ENCODE measurements at places on chromosomes 5 and 9.

DNA sequence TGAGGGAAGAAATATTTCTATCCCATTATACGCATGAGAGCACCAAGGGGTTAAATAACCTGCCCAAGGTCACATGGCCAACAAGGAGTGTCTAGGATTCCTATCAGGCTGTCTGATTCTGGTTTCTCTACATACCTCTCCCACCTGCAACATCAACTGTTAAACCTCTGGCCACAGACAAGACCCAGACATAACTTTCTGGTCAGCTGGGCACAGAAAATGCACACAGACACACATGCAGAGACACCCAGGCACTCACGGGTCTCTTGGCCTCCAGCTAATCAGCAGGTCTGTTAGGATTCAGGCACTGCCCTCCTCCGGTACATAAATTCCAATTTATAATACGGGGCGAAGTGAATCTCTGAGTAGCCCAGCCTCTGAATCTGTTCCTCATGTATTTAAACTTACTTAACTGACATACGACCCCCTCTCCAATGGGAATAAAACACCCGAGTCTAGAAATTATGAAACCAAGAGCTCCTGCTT lies 1.5 kb downstream of the SEPTIN8 start:
- no peak for DNase-seq
- peaks cover 77% of the 10 kb centered on the region for H3K4me1 ChIP-seq
- H3K27me3 ChIP-seq, result no peaks in the 10 kb centered on the region
- no peaks in the 10 kb centered on the region for H3K36me3 ChIP-seq
- H3K4me3 ChIP-seq, result peak overlapping the region; percentile 82
- H3K27ac ChIP-seq, result peak overlapping the region; percentile 85

DNA sequence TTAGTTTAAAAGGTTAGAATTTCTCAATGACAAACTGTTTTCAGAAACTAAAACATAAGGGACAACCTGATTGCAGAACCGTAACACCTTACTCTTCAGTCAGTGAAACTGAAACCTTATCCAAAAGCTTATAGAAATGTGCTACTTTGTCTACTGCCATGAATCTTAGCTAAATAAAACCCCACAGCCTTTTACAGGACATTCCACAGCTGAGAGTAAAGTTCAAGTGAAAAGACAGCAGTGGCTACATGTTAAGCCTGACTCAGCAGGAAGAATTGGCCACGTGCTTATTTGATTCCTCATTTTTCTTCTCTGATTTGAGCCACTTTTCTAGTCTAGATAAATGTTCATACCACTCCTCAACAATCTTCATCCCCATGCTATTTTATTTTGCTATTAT lies 278.7 kb upstream of the ISL1 start:
- no peak for DNase-seq
- no peak overlapping the region for H3K4me3 ChIP-seq
- no peaks in the 10 kb centered on the region for H3K4me1 ChIP-seq
- H3K27ac ChIP-seq, result no peak overlapping the region
- no peaks in the 10 kb centered on the region for H3K36me3 ChIP-seq

GRCh38 chr9:93468763-93469456 lies 15.5 kb upstream of the FAM120AOS start:
- no peaks in the 10 kb centered on the region for H3K36me3 ChIP-seq
- no peak for DNase-seq
- H3K27me3 ChIP-seq, result no peaks in the 10 kb centered on the region
- peak overlapping the region; percentile 24 for H3K4me3 ChIP-seq

DNA sequence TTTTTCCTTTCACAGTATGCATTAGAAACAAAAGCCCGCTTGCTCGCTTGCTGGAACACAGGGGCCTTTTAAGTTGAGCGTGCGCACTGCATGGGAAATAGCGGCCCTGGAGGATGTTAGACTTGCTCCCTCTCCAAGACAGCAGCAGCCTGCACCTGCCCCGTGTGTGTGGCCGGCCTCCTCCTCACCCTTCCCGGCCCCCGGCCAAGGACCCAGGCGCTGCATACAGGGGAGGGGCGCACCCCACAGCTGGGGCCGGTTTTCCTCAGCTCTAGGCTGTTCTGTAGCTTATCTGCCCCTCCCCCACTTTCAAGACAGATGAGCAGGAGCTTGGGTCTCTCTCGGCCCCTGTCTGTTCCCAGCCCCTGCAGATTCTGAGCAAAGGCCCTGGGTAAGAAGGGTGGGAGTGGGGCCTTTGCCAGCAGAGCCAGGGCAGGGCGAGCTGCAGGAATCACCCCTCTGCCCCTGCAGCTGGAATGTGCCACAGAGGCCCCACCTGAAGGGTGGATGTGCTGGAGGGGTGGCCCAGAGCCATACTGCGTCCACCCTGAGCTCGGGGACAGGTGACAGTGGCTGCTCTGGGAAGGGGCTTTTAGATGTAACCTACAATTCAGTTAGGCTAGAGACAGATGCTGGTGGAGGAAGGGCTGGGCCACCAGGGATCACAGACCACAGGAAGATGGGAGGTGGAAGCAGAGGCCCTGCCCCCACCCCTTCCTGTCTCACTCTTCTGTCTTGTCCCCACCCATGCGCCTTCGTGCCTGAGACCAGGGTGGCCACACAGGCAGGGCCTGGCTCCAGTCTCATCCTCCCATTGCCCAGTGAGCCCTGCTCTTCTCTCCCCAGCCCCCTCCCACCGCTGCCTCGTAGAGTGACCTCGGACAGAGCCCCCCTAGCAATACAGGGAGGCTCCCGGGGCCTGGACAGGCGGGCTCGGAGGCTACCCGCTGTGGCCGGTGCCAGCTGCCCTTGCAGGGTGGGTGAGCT lies 132.4 kb downstream of the DAB2IP start:
- H3K4me3 ChIP-seq, result no peak overlapping the region
- DNase-seq, result no peak
- H3K27ac ChIP-seq, result no peak overlapping the region
- H3K27me3 ChIP-seq, result no peaks in the 10 kb centered on the region
- peaks cover 44% of the 10 kb centered on the region for H3K36me3 ChIP-seq
- no peaks in the 10 kb centered on the region for H3K4me1 ChIP-seq

DNA sequence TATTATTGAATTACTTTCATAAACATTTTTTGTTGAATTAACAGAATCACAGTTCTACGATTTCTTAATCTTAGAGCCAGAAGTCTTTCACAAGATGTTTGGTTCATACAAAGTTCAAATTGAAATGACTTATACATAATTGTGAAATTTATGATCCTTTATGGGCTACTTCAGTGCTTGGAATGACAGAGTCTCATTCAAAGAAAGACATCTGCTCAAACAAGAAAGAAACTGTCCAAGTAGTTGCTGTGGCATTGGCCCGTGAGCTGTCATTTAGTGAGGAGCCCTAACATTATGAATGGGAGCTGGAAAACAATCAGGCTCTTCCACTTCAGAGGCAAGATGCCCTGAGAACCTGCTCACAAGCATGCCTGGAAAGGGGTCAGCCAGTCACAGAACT lies 63.4 kb downstream of the AUH start:
- no peak for DNase-seq
- H3K36me3 ChIP-seq, result peaks cover 22% of the 10 kb centered on the region
- no peaks in the 10 kb centered on the region for H3K27me3 ChIP-seq
- no peak overlapping the region for H3K4me3 ChIP-seq
- no peak overlapping the region for H3K27ac ChIP-seq

DNA sequence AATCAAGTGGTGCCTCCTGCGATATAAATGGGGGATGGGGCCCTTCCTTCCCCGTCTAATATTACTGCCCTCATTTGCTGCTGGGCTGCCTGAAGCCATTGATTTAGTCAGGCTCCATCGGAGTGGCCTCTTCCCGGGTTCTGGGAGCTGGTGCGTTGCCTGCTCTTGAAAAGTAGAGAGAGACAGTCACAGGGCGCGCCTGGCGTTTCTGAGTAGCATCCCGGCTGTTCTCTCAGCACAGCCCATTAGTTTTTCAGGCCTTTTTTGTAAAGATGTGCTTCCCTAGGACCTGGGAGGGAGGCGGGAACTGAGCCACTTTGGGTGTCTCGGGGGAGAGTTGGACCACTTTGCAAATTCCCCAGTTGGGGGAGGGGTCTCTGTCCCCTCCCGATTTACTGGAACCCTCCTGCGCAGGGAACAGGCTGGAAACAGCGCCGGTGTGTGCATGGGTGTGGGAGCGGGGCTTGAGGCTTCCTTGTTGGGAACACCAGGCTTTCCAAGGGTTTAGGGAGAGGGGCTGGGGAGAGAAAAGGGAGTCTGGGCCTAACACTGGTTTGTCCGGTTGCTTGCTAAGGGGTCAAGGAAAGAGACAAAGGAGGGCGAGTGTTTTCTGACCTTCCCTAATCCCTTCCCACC lies 4.7 kb downstream of the PRDM6 start:
- H3K4me3 ChIP-seq, result peak overlapping the region; percentile 93
- H3K27me3 ChIP-seq, result no peaks in the 10 kb centered on the region
- H3K4me1 ChIP-seq, result peaks cover 18% of the 10 kb centered on the region
- DNase-seq, result no peak
- H3K36me3 ChIP-seq, result no peaks in the 10 kb centered on the region

DNA sequence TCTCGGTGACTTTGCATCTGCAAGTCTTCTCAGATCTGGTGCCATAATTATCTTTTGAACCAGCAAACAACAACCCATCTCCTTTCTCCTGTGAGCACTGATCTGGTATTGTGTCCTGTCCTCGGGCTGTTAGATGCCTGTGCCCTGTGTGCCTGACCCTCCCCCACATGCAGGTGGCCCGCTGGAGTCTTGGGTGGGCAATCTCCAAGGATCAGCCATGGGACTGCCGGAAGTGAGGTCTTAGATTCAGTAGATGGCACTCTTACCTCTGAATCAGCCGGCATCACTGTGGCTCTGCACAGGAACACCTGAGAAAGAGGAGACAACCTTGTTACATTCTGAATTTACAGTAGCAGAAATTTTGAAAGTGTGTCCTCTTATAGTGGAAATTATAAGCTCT lies 172.4 kb downstream of the IRX2 start:
- no peaks in the 10 kb centered on the region for H3K27me3 ChIP-seq
- no peak overlapping the region for H3K27ac ChIP-seq
- no peaks in the 10 kb centered on the region for H3K4me1 ChIP-seq
- H3K4me3 ChIP-seq, result no peak overlapping the region
- DNase-seq, result no peak

DNA sequence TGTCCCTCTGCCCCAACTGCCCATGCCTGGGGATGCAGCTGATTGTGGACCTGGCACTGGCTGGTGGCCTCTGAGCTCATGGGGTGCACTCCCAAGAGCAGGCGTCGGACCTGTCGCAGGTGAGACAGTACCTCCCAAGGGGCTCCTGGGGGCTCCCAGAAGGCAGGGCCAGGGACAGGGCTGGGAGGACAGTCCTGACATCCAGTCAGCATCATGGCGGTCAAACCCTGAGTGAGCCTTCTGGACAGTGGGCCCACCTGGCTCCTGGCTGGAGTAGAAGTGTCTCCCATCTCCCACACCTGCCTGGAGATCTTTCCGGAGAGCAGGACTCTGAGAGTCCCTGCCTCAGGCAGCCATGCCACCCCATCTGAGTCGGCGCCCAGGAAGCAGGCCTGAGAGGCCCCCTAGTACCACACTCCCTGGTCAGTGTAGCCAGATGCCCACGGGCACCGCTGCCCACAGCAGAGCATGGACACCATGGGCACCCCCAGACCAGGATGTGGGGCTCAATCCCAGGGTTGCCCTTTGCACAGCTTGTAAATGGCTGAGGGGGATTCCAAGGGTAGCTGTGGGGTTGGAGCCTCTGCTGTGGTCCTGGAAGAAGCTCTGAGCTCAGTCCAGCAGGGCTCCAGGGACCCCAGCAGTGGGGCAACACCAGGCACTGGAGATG lies 6.6 kb downstream of the LCN9 start:
- DNase-seq, result no peak
- no peaks in the 10 kb centered on the region for H3K36me3 ChIP-seq
- H3K4me3 ChIP-seq, result no peak overlapping the region
- no peaks in the 10 kb centered on the region for H3K27me3 ChIP-seq
- H3K4me1 ChIP-seq, result no peaks in the 10 kb centered on the region

DNA sequence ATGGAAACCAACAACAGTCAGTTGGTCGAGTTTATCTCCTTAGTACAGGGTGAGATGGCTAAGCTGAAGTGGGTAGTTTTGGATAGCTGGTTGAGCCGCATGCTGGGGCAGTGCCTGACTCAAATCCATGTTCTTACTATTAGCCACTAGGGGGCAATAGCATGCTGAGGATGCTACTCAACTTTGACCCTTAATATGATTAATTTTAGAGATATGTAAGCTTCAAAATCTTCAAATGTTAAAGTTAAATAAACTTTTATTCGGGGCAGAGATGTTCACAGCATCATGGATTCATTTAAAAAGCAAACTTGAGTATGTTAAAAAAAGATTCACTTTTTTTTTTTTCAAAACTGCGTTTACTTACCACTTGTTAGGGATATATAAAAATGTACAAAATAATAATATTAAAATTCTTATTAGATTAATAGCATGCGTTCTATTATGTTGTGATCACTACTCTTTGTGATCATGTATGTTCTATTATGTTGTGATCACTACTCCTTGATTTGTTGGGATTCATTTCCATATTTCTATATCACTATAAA lies 57.0 kb downstream of the C9orf153 start:
- H3K4me1 ChIP-seq, result no peaks in the 10 kb centered on the region
- no peak overlapping the region for H3K4me3 ChIP-seq
- DNase-seq, result no peak
- H3K36me3 ChIP-seq, result no peaks in the 10 kb centered on the region
- H3K27ac ChIP-seq, result no peak overlapping the region
